ENCODE measurements at places on chromosomes 7 and 10.

DNA sequence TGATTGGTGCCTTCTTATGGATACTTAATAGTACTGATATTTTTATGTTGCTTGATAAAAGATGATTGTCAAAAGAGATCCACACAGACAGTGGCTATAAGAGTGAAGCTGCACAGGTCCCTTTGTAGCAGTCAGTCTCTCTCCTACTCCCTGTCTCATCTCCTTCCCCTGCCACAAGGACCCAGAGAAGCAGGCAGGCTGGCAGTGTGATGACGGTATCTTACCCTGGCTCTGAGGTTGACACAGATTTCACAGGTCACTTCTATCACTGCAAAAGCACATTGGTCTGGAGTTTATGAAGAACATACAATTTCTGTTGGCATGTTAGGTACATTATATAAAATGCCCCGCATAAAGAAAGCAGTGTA is 64.4 kb upstream of the AHR start:
- no peak for DNase-seq

DNA sequence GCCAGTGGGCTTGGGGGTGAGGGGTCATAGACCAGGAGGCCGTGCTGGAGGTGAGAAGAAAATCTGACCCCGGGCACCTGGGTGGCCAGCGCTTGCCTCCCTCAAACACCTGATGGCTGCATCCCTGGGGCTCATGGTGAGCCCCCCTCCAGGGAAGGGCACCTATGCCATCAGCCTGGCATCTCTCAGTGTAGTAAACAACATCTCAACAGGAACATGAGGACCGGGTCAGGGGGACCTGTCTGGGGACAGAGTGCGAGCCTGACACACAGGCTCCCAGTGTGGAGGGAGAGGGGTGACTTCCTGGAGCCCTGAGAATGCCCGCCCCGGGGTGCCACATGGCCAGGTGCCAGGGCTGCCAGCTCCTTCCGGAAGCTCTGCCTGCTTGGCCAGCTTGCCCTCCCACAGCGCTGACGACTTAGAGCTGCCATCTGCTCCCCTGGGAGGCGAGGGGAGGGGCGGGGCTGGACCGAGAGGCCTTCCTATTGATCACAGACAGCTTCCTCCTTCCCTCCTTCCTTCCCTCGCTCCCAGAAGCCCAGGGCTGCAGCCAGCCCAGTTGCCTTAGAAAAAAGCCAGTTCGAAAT is 12.3 kb downstream of the STX1A start:
- DNase-seq: no peak

DNA sequence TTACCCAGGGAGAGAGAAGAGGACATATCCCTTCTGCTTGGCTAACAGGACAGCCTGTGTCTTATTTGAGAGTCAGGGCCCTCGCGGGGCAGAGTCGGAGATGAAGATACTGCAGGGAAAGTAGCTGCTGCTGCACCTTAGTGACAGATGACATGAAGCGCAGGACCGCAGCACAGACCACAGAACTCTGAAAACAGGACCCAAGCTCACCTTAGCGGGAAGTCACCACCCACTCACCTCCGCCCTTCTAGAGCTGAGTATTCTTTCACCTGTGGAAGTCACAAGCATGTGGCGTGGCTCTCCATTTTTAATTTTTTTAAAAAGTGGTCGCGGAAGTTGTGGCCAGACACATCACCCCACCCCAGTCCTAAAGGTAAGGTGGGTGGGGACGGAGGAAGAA is 191.4 kb downstream of the FAM107B start:
- no peak for DNase-seq

DNA sequence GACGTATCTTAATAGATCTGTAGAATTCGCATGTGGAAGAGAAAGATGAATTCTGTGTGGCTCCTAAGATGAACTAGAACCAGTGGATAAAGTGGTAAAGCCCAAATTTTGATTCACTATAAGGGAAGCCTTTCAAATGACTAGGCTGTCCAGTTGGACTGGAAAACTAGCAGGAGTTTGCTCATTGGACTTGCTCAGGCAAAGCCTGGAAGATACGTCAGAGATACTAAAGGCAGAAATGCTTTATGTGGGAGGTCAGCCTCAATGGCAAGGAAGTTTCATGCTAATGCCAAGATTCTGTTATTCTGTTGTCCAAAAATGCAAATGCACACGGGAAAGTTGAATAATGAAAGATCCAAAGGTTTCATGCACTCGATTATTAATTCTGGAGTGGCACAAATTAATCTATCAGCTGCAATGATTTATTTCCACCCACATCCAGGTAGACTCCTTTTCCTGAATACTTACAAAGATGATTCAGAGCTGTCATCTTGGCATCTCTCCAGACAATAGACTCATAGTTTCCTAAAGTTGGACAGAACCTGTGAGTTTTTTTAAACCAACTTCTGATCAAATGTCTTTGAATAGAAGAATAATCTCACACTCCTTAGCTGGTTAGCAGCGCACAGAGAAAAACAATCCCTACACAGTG is 20.5 kb upstream of the PPP1R3C start:
- DNase-seq: no peak

DNA sequence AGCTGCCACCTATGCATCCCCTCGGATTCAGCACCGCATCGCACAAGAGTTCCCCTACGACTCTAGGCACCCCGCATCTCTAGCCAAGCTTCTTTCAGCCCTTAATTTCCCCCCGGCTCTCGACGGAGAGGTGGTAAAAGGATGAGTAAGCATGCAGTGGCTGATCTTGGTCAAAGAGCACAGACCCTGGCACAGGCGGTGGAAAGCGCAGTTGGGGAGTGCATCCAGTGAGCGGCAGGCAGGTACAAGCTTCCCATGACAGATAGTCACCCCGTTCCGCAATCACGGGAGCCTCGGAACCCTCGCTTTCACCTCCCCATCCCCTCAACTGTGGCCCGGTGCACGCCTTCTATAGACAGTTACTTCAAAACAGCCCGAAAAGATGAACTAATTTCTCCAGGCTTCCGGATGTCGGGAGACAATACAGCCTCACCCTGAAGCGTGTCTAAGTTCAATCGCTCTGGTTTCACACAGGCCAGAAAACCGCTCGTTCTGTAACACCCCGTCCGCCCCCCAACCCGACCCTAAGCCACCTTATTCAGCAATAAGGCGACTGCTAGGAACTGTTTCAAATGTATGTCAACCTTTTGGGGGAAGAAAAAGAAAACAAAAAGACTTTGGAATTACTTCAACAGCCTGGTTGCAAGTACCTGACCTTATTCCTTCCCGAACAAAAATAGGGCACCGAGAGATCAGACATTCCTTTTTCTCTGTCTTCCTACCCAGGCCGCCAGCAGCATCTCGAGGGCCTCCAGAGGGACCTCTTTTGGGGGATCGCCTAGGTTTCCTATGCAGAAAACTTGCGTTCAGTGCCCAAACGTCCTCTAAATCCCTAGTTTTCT is 1.4 kb downstream of the RHEB start:
- DNase-seq: peak; percentile 31

GRCh38 chr10:116029826-116030225 is 243.2 kb downstream of the GFRA1 start:
- DNase-seq: no peak

DNA sequence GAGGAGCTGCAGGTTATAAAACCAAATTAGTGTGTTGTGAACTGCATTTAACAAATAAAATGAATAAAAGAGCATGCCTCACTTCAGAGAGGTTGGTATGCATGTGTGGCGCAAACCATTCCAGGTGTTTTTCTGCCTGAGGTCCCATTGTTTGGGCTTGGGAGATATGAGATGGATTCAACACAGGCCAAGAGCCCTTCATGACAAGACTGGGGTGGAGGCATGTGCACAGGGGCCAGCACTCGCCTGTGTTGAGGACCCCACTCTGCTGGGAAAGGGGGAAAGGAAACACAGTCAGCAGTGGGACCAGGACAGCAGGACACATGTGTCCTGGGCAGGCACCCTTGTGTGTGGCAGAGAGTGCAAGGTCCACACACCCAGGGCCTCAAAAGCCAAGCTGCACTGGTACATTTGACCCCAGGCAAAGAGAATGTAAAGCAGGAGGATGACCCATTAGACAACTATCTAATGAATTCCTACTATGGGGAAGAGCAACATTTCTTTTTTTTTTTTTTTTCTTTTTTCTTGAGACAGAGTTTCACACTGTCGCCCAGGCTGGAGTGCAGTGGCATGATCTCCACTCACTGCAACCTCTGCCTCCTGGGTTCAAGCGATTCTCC is 9.2 kb upstream of the SLC18A3 start:
- DNase-seq: no peak

DNA sequence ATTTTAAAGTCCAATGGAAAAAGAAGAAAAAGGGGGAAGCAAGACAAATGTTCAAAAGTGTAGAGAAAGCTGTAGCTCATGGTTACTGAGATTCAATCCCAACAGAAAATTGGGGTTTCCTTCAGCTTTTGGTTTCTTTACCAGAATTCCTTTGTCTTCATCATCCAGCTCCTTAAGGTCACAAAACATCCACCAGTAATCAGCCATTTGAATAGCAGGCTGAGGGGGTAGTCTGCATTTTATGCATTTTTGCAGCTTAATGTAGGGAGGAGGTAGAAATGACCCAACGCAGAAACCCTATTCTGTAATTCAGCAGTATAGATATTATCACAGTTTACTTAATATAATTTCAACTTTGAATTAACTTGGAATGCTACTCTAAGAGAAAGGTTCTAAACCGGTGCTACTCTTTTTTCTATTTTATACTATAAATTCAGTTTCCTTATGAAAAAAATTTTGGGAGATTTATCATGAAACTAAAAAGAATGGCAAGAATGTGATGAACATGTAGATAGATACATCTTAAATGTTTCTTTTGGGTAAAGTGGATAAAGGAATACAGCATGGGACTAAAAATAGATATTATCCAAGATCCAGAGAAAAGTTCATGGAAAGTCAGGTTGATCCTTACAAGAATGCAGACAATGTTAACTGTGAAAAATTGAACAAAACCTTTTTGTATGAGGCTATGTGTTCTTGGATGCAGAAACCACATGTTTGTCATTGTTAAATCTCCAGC is 596.9 kb downstream of the PHTF2 start:
- no peak for DNase-seq

DNA sequence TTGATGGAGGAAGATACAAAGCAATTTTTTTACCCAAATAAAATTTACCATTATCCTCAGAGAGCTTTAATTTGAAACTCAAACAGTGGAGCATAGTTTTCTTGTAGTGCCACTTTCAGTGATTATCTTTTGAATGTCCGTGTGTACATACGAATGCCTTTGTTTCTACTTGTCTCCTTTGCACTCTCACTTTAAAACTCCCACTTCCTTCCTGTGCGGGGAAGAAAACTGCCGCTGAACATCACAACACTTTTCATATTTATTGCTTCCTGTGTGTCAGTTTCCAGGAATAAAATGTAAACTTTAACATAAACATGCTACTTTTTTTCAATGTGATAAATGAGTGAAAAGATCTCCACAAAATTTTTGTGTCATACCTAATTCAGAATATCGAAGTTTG is 102.4 kb downstream of the SEMA3A start:
- no peak for DNase-seq

DNA sequence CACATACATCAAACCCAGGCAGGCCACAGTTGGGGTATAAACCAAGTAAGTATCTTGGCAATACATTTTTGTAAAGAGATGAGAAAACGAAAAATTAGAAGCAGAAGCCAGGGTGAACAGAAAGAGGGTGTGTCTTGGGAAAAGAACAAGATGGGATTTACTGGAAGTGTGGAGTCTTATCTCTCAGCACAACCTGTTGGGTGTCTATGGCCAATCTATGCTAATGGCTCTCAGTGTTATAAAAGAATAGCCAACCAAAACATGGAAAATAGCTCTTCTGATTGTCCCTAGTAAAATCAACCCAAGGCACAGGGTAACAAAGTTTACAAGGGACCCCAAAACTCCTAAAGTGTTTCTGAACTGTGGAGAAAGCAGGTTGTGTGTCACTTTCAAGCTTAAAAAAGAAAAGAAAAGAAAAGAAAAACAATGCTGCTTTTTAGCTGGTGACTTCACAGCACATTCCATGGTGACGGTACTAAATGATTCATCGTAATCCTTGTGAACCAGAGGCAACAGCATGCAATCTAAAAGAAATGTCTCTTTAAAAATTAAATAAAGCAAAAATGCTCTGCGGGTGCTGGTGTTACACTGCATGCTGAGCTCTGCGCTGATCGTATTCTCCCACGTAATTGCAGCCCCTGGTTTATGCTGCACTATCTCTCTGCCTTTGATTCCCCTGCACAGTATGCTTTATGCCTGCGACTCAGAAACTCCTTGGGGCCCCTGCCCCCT is 100.8 kb downstream of the C10orf90 start:
- no peak for DNase-seq

GRCh38 chr10:132273966-132274365 is 33.8 kb downstream of the STK32C start:
- no peak for DNase-seq

DNA sequence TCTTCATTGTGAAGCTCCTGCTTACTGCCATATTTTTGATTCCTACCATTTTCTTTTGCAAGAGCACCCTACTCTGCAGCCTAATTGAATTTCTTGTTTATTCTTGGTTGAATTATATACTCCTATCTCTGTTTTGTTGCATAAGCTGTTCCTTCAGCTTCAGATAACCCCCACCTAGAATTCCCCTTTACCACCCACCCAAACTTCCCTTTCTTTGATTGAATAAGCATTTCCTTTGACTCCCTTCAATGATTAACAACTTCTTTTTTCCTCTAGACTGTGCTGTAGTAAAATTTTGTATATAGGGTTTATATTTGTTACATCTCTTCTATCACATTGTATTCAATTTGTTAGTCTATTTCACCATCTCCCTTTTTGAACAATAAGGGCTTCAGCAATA is 168.1 kb downstream of the GPR37 start:
- DNase-seq: no peak

DNA sequence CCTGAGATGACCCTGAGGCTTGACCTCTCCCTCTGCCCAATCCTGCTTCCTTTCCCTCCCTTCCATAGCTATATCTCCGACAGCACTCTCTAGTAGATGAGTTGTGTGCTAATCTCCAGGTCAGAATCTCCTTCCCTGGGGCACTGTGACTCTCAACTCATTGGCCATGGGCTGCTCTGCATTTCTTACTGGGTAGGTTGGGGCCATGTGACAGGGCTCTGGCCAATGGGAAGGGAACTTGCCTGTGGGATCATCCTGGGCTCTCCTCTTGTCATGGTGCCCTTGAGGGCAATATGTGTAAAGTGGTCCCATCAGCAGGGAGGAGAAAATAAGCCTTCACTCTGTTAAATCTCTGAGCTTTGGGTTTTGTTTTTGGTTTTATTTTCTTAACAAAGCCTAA is 80.1 kb upstream of the ANKRD1 start:
- no peak for DNase-seq

GRCh38 chr7:66119245-66119850 is 4.7 kb downstream of the CRCP start:
- no peak for DNase-seq
